AG10803 (cell line): ENCODE measurements at places on chromosomes 7 and 10.

DNA sequence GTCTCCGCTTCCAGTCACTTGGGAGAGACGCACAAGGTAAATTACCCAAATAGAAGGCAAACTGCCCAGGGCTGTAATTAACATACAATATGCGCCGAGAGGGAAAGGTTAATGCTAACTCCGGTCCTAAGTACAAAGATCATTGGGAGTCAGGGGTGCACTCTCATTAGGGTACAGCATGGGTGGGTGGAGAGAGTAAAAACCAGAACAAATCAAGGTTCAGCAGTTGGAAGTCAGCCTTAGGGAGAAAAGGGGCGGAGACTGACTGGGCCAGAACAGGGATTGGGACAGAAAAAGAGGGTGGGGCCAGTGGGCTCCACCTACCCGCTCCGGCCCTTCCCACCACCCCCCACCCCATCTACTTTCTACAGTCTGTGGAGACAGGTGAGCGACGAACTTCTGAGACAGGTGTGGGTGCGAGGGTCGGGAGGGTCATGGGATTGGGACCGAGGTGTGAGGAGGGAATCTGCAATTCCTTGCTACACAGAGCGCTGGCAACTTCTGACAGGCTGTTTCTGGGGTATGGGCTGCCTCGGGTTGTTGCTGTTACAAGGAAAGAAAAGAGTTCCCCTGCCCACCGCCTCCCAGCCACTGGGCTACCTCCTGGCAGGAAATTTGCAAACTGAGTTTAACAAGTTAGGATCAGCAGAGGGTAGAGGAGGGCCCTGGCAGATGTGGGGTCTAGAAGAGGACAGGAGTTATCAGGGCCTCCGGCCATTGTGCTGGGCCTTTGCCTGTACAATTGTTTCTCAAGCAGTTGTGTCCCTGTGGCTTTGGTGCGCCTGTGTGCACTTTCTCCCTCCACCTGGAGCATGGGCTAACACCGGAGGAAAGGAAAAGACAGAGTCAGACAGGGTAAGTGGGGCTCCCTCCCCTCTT lies at the start of gene TMEM139:
Gene TMEM139 (plus strand): TSS at position 368 of the 879 bp plus-strand sequence. CDS start 1,000 bp downstream, outside the sequence.
- DNase-seq = no peak

GRCh38 chr10:1048349-1048731 lies 579 bp downstream of the IDI1 start:
- DNase-seq = no peak

- DNase-seq = no peak
Observed at GRCh38 chr7:5231116-5231515, 41.1 kb downstream of the WIPI2 start.

DNA sequence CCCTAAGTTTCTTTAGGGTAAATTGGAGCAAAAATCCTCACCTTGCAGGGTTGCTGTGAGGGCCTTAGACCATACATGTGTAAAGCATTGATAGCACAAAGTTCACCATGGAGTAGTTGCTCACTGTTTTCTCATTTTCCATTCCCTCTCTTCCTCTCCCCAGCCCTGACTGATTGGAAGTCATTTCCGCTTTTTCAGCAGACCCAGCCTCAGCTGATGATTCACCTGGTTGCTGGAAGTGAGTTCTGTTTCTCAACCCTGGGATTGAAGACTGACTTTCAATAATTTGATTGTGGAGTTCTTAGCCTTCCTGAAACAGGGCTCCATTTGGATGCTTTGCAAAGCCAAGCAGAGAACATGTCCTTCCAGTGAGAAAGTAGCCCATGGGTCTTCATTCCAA lies 107.0 kb downstream of the PLXNA4 start:
- DNase-seq = no peak

DNA sequence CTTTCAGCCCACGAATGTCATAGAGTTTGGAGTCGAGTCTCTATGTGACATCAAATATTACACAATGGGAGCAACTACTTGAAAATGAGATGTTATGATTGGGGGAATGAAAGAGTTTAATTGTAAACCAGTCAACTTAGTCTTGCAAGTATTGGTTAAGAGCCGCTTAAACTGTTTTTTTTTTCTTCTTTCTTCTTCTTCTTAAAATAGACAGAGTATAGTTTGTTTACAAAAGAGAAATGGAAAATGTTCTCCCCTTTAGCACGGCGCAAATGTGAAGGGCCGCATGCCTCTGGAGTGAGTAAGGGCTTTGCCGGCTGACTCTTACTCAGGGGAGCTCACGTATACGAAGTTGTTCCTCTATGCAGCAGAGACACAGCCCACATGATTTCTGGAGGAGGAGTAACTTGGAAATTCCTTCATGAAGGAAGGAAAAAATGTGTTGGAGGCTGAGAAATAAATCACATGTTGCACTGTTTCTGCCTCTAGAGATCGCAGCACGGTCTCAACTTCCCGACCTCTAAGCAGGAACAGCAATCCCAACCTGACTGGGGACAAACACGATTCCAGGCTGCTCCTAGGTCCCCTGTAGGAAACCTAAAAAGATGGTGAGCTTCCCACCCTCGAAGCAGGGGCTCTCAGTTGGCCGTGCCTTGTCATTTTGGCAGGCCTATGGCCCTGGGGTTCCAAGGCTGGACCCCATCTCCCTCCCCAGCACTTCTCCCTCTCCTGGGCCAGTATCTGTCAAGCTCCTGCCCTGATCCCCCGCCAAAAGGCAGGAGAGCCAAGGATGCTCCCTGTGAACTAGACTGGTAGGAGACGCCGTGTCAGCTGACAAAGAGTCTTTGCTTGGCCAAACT lies 44.8 kb downstream of the MYOF start:
- peak; percentile 99 for DNase-seq

DNA sequence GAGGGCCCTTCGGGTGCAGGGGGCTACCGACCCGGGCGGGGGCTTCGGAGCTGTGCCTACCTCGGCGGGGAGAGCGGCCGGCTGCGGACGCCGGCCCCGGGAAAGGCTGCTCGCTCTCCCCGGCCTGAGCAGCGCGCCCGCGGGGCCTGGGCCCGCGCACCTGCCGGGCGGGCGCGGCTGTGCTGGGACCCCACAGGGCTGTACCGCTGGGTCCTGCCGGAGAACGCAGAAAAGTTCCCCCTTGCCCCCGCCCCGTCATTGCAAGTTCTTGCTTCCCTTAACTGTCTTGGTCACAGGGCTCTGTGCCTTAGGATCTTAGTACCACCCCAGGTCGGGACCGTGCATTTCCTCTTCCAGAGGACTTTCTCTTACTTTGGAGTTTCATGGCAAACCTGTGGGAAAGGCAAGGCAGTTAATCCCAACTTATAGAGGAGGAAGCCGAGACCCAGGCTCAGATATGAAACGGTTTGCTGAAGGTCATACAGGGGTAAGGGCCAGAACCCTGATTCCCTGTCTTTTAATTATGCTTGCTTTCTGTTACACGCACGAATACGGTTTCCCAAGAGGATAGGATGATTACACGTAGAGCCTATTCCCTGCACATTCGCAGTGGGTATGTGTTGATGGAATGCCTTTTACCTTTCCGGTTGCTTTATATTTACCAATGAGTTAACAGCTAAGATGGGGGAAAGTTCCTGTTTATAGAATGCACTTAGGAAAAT lies 652 bp downstream of the PCGF5 start:
- DNase-seq = peak; percentile 35

- DNase-seq = peak; percentile 40
Observed at GRCh38 chr7:30594048-30594539, 584 bp upstream of the GARS1 start.

- no peak for DNase-seq
Observed at GRCh38 chr7:27697861-27698430, 35.3 kb upstream of the HIBADH start.

DNA sequence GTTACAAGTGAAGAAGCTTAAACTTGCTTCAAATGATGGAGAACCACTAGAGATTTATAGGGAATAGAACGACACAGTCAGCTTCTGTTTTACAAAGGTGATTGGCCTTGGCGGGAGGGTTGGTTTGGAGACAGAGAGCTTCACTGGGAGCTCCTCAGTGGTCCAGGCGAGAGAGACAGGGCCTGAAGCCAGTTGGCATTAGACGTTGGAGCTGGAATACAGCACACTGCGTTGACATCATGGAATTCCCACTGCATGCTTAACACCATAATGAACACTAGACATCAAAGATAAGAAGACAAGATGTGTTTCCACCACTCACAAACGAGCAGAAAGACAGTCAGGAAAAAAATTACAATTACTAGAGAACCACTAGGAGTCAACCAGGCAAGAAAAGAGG lies 67.8 kb downstream of the TBXAS1 start:
- DNase-seq = no peak
